C1 segment of cervical spinal cord (tissue), 14 donors: ENCODE measurements at places on chromosomes 6 and 20.

DNA sequence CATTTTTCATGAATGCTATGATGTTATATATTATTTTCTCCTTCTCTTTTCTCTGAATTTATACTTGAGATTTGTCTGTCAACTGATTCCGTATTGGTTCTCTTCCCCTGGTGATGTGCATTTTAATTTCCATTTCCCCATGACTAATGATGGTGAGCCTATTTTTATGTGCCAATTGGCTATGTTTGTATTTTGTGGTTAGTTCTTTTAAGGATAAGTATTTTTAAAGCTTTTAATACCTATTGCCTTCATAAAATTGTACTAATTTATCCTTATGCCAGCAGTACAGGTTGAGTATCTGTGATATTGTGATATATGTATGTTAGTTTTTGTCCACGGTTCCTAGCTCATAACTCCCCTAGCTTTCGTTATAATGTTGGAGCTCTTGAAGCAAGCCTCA lies 2.8 kb downstream of the POLH start:
- no peak for DNase-seq

GRCh38 chr20:12659942-12660341 lies 348.8 kb upstream of the SPTLC3 start:
- DNase-seq = no peak

- DNase-seq = no peak
These were observed 206.8 kb upstream of the ARG1 start for GRCh38 chr6:131366223-131366622.

DNA sequence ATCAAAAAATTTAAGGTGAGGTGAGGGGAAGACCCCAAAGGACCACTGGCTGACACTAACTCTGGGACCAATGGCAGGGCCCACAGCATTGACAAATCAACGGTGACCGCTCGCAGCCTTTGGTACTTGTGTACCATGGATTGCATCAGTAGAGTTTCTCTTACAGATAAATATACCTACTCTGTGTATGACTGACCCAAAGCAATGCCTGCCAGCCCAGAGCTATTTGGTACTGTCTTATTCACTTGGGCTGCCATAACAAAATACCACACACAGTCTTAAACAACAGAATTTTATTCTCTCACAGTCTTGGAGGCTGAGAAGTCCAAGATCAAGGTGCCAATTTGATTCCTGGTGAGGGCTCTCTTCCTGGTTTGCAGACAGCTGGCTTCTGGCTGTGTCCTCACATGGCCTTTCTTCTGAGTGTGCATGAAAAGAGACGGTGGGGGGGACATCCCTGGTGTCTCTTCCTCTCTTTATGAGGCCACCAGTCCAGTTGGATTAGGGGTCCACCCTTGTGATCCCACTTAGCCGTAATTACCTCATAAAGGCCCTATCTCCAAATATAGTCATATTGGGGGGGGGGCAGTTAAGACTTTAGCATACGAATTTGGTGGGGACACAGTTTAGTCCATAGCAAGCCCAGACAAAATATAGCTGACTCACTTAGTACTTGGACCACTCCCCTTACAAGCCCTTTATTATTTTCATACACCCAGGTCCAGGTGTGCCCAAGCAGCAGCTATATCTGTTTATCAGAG lies 336.3 kb downstream of the CD83 start:
- DNase-seq = no peak

DNA sequence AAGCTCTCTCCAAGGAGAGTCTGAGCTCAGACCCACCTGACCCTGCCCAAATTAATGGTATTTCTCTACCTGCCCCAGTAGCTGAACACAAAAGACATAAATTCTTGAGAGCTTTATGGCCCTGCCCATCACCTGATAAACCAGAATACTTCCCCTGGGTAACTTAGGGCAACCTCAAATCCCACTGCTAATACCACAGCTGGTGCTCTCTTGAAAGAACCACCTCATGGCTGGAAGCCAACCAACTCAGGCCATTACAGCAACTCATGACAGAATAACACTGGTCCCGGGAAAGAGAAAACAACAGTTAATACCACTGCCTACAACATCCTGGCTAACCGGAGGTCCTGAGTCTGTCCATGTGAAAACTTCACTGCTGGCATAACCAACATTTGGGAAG lies 328.6 kb downstream of the NKAIN2 start:
- DNase-seq = no peak

DNA sequence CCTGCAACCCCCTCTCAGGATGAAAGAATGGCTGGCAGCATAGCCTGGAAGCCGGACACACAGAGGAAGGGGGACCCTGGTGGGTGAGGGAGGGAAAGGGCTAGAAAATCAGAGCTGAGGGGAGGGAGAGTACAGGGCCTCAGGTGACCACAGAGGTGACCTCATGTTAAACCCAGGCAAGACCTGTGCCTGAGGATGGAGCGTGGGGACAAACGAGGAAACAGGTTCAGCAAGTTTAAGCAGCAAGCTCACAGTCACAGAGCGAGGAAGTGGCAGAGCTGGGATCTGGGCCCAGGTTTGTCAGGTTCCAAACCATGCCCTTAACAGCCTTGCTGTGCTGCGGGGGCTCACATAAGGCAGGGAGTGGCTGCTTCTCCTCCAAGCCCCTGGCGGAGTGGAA lies 4.0 kb upstream of the BPI start:
- DNase-seq = no peak

GRCh38 chr6:121040831-121041230 lies 293.4 kb downstream of the TBC1D32 start:
- no peak for DNase-seq

DNA sequence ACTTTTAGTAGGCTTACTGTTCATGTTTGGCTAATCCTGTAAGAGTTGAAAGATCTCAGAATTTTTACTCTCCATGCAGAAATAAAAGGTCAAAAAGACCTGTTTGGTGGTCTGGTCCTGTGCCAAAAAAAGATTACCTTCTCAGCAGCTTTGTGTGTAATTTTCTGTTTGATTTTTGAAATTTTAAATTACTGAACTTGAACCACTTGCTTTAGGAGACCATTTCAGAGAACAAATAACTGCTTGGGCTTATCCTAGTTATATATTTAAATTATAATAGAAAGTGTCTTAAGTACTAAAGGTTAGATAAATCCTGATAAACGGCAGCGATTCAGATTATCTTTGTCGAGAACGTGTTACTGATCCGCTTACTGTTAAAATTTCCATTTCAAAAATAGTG lies 118.3 kb upstream of the GRIK2 start:
- no peak for DNase-seq

DNA sequence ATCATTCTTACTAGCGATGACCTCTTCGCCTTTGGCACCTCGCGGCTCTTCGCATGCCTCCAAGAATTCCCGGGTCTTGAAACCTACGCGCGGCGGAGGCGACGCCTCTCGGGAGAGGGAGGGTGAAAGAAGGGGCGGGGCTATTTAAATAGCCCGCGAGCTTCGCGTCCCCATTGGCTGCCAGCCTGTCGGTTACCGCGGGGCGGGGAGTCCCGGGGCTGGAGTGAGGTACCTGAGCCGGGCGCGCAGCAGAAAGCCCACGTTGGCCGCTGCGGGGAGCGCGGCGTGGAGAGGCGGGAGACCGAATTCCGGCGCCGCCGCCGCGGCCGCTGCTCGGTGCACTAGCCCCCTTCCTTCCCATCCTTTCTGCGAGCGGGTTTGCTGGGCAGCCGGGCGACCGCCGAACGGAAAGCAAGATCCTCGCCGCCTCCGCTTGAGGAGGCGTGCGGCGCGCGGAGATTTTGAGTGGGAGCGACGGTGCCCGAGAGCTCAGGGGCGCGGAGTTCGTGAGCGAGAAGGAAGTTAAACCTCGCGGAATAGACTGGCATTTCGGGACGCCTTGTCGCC lies at the start of gene BMP6:
TSS of gene BMP6 (plus strand) at position 251 of the 567 bp plus-strand sequence. CDS start 857 bp downstream, outside the sequence.
- DNase-seq = peak; percentile 17

DNA sequence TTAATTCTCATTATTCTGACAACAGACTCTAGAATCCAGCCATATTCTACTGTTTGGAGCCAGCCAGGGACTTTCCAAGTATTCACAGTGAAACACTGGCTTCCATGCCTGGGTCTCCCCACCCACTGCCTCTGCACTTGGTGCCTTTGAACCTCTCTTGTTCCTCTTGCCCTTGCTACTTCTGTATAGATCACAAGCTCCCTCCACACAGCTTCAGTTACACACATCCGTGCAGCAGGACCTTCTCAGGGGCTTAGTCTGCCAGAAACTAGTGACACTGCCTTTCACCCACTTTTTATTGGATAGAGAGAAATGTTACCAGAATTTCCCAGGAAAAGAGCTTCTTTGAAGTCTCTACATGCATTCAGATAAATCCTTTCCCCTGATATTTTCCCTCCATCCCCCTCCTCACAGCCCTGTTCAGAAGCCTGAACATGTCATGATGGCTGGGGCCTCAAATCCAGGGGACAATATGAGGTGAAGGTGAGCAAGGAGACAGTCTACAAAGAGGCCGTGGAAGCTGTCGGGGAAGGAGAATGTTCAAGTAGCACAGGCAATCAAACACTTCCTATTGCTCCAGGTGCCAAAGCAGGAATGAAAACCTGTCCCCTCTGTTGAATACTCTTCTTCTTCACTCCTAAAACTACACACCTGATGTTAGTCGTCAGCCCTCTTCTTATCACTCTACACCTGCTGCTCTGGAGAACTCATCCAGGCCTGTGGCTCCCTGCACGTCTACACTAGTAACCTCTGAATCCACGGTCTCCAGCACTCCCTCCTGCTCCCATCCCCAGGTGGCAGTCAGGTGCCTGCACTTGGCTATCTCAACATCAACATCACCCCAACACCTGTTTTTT lies 20.2 kb upstream of the HLA-DOA start:
- DNase-seq = peak; percentile 39

GRCh38 chr6:15434823-15435380 lies 189.0 kb downstream of the JARID2 start:
- no peak for DNase-seq

DNA sequence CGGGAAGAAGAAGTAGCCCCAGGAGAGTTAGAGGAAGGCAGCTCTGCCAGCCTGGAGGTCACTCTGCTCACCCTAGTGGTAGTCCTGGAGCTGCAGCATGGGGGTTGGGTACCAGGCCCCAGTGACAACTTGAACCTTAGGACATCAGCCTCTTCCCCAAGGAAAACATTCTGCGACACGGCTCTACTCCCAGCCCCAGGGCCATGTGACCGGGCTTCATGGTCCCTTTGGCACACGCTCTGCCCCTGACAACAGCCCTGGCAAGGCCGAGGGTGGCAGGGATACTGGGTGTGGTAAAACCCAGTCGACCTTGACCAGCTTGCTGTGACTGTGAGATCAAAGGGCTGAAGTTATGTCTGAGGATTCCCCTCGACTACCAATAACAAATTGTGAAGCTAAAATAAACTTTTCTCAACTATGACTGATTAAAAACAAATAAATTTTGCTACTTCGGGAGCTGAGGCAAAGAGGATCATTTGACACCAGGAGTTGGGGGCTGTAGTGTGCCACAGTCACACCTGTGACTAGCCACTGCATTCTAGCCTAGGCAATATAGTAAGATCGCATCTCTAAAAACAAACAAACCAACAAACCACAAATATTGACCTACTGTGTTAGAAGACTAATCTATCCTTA lies 24.4 kb upstream of the ARID1B start:
- DNase-seq = no peak

DNA sequence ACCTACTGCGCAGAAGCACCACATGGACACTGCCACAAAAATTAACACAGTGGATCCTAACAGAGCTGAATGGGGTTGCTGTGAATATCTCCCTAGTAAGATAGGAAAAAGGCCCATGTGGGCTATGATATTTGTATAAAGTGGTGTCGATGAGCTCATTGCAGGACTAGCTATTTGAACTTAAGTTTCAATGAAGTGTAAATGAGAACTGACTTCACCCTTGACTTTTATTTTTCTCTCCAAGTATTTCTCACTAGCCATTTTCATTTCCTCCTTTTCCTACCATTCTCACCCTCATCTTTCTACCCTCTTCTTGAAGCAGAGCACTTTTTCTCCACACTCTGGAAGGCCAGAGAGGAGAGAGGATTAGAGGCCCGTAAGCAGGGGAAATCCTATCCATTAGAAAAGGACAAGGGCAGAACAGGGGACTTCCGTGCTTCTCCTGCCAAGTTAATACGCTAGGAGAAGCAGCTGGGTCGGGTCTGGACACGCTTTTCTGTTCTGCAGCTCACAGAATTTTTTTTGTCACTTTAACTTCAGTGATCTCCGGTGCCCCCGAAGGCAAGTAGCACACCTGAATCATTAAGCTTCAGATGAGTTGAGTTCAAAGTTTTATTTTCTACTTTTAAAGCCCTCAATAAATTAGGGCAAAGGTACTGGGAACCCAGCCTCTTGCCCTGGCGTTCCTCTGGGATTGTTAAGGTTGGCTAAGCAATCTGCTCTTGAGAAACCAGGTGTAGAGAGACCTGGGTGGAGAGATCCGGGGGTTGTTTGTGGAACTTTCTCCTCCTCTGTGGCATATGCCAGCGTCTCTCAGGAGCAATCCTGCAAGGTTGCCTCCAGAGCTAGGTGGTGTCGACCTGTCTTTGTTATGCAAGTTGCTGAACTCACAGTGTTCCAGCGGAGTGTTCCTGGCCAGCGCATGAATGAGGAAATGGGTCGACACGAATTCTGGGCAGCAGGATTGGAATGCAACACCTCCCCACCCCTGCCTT lies 56.2 kb upstream of the ARID1B start:
- no peak for DNase-seq

DNA sequence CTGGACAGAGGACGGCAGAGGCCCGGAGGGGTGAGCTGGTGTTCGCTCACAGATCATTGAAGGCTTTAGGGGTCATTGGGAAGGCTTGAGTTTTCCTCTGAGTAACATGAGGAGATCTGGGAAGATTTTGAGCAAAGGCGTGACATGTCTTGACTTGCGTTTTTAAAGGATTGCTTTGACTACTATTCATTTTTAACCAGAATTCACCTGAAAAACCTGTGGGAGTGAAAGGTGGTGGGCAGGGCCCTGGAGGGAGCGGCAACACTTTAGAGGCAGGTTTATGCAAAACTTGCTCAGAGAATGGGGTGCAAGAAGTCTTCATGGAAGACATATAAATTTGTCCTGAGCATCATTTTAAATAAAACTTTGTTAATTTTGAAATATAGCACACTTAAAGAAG lies 72.2 kb upstream of the EEF1E1 start:
- no peak for DNase-seq

- no peak for DNase-seq
These were observed 78.9 kb downstream of the MOXD1 start for GRCh38 chr6:132322398-132322797.

- DNase-seq = no peak
These were observed 247.3 kb upstream of the PDE10A start for GRCh38 chr6:165910184-165910966.

- no peak for DNase-seq
These were observed 15.1 kb downstream of the DSP start for GRCh38 chr6:7556394-7557106.

GRCh38 chr20:1357921-1358671 lies 29.2 kb upstream of the SDCBP2 start:
- DNase-seq = no peak

DNA sequence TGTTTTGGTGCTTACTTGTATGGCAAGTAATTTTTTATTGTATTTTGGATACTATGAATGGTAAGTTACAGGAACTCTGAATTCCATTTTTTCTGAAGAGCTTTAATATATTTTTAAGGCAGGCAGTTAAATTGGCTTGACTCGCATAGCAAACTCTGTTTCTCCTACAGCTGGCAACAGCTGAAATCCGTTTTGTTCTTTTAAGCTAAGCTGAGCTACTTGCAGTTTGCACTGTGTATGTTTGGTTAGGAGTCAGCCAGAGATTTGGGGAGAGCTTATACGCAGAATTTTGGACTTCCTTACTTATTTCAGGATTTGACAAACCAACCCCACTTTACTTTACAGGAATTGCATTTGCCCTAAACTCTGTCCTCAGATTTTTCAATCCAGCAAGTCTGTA lies 179.1 kb downstream of the COL19A1 start:
- DNase-seq = no peak

GRCh38 chr20:50192364-50193198 lies 2.0 kb downstream of the CEBPB start:
- no peak for DNase-seq

- DNase-seq = no peak
These were observed 38.4 kb upstream of the ARHGAP18 start for GRCh38 chr6:129748212-129748900.
